Activated CD4-positive, CD25-positive, alpha-beta regulatory T cell treated with anti-CD3 and anti-CD28 coated beads, Interleukin-2, amount 50 U/mL, for 16 hours (primary cell): ENCODE measurements at places on chromosomes 11 and 22.

- DNase-seq = no peak
Measured at GRCh38 chr11:115333949-115334348, 170.3 kb downstream of the CADM1 start.

DNA sequence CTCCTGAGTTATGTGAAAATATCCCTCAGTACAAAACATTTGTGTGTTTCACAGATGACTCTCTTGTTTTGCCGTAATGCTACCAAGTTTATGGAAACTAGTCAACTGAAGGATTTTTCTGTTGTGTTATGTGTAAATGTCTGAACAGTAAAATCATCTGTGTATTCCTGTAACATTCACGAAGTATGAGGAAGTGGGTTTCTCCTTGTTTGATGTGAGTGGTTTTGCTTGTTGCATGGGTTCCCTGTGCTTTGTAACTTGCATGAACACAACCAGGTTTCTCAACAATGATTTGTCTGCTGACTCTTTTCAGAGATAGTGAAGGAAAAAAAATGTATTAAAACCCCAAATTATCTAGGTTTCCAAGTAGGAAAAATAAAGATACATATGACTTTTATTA is 138.1 kb downstream of the PGR start:
- no peak for DNase-seq

DNA sequence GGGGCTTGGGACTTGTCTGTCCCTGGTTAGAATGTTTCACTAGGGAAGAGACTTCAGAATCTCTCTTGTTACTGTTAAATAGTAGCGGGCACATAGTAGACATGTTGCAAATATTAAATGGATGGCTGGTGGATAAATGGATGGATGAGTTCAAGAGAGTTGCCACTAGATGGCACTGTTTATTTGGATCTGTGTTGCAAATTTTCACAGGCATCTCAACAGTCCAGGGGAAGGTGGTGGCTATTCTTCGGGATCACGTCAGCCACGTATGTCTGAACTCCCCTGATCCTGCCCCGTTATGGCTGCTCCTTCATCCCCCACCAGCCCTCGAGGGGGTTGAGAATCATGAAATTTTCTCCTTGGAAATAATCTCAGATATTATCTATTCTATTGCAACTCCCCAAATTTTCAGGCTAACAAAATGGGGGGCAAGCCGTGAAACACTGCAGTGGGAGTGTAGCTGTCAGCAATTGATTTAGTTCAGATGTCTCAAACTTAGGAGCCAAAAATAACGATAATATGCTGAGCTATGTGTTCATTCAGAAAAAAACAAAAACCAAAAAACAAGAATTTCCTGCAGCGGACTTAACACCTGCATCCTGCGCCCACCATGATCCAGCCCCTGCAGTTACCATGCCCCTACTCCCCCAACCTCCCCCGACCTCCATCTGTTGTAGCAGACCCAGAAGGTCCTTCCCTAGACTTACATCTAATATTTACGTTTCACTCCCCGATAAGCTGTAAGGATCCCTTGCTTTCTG is 29.1 kb upstream of the BIRC3 start:
- DNase-seq = peak; percentile 4

GRCh38 chr22:28883917-28884746 is 760 bp downstream of the ZNRF3 start:
- DNase-seq = no peak

- no peak for DNase-seq
Measured at GRCh38 chr22:24583221-24584165, 9.4 kb downstream of the LRRC75B start.

DNA sequence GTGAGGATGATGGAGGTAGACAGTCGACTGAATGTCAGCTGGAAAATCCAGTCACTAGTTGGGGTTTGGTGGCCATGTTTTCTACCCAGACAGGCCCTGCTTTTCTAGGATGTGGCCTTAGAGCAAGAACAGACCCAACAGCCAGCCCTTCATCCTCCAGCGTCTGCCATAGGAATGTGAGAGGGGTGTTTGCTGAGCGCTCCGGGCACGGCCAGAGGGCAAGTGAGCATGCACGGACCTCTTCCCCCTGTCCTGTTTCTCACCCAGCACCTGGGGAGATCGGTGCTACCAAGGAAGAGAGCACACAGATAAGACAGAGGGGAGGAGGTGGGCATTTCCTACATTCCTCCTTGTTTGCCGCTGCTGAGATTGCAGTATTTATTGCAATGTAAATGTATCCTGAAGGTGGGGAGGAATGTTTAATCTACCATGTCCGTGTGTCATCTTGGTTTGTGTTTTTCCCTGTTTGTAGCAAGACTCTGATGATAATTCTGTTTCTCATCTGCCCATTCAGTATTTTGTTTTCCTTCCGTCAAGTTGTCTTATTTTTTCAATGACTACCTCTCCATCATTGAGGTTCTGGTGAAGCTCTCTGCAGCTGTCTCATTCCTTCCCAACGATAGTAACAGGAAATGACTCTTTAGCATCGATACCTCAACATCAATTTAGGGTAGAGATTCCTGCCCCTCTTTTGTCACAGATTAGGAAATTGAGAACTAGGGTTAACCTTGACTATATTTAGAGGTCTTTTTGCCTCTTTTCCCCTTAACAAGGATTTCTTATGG is 4.9 kb upstream of the ATF4 start:
- DNase-seq = no peak

DNA sequence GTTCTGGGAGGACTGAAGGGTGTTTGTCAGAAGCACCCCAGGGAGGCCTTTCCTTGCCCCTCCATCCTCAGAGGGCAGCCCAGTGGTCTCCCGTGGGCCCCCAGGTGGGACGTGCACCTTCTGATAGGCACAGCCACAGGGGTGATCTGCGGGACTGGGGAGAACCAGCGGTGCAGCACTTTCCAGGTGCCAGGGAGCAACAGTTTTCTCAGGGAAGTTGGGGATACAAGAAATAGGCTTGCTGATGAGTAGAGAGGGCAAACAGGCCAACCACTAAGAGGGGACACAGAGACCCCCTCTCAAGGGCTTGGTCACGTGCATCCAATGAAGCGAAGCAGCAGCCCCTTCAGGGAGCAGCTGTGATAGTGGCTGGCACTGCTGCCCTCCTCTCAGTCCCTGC is 107.1 kb upstream of the BID start:
- DNase-seq = no peak

DNA sequence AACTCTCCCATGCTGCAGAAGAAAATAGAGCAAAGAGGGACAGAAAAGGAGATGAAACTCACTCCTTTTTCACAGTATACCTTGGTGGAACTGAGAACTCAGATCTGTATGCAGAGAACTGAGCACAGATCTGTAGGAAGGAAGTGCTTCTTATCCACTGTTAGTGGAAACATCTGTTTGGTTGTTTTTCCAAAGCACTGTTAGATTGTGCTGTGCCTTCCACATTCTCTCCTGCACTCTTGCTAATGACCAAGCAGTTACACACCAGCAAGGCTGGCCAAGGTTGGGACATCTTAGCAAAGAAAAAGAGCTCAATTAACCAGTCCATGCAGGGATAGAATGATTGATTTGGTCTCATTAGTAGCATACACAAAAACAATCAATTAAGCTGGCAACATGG is 20.1 kb upstream of the SIK2 start:
- DNase-seq = no peak

- DNase-seq = no peak
Measured at GRCh38 chr22:42830161-42830560, 26.9 kb downstream of the ARFGAP3 start.

DNA sequence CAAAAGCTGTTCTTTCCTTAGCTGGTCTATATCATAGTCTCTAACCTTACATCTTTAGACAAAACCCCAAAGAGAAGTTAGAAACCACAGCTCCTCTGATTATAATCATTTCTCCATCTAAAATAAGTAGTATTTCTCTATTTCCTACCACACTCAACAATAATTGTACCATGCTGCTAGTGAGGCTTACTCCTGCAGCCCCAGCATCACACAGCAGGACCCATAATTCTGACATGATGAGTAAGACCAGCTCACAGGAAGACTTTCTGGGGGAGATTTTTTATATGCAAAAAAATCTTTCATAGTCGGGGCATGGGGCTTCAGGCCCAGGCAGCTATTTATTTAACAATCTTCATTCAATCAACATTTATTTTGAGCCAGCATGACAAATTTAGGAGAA is 441.6 kb downstream of the DYNC2H1 start:
- DNase-seq = no peak

DNA sequence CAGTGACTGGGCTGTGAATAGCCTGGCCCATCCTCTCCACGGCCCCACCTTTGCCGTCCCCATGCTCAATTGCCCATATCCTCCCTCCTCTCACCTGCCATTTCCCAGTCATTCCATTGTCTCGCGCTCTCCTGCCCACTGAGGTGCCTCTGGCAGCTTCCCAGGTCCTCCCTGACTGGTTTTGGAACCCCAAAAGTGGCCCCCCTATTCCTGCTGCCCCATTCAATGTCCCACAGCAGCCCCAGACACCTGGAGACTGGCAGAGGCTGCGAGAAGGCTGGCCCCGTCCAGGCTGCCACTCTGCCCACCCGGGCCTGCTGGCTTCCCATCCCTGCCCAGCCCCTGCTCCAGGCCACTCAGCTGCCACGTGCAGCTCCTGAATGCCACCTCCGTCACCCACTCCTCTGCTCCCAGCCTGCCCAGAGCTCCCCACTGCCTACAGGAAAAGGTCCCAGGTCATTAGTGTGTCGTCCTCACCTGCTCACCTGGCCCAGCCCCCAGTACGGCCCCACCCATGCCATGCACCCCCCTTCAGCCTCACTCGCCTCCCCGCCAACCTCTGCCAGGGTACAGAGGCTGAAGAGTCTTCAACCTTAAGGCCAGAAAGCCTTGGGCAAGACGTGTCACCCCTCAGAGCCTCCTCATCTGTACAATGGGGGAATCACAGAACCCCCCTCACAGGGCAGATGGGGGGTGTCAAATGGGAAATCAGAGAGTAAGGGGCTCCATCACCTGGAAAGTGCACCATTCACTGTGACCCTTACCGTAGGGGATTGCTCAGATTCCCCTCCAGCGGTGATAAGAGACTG is 37.5 kb downstream of the KCNJ4 start:
- DNase-seq = no peak

GRCh38 chr11:102981324-102981910 is 25.9 kb upstream of the MMP13 start:
- DNase-seq = no peak

DNA sequence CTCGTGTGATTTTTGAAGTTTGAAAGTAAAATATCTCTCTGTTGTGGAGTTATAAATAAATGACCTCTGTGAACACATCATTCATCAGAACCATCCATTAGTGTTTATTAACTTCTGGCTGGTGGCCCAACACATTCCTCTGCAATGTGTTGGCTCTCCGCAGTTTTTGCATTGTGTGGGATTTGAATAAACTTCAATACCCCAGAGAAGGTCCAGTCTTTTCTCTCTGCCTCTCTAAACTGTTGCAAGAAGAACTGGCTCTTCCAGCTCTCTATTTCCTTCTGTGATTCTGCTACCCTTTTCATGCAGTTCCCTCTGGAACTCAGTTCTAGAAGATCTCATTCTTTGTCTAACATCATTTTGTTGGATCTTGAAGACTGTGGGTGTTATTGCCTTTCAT is 125.0 kb upstream of the ARHGAP42 start:
- DNase-seq = no peak

DNA sequence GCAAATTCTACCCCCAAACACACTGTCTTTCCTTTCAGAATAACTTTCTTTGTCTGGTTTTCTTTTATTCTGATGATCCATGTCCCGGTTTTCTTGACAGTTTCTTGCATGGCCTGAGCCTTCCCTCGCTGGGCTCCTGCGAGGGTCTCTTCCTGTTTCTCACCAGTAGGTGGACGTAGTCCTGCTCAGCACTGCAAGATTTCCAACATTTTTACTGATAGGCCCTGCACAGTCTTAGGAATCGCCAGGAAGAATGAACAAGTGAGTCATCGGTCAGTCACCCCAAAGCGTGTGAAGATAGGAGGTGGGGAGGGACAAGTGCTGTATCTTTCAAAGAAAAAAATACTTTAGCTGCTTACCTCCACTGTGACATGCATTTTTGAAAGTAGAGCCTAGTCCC is 16.9 kb upstream of the KIRREL3 start:
- DNase-seq = no peak

DNA sequence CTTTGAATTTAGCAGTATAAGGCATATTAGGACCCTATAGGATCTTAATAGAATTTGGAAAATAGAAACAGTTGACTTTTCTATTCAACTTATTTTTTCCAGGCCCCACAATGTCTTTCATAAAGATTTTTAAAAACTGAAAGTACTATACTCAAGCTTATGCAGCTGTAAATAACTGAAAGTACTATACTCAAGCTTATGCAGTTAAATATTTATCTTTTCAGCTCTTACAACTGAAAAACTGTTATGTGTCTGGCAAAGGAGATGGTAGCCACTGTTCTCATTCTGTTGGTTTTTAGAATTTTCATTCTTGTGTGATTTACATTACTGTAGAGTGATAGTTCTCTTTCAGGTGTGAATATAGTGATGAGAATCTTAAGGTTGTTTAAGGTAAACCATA is 16.5 kb downstream of the HIPK3 start:
- DNase-seq = no peak

DNA sequence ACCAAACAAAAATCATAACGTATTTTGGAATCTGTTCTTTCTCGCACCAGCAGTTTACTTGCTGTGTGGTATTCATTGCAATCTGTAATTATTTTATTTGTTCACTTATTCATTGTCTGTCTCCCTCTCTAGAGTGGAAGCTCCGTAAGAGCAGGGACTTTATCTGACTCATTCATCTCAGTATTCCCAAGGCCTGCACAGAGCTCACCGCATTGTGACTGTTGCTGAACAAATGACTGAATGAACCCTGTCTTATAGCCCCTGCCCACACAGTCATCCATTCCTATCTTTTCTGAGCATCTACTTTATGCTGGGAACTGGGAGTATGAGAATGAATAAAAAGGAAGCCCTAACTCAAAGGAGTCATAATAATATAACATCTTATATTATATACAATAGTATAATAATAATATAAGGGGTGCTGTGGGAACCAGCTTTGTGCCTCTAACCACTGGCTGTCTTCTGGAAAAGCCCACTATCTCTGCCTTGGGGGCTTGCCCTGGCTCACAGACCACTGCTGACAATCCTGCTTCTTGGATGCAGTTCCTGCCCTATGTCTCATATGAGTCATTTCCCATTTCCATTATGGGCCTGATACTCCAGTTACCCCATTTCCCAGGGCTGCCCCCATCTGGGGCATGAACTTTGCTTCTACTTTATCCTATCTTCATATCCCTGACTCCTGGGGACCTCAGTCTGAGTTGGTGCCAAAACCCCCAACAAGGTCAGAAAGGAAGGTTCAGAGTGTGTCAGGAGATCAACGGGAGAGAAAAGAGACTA is 11.0 kb downstream of the XRRA1 start:
- no peak for DNase-seq

DNA sequence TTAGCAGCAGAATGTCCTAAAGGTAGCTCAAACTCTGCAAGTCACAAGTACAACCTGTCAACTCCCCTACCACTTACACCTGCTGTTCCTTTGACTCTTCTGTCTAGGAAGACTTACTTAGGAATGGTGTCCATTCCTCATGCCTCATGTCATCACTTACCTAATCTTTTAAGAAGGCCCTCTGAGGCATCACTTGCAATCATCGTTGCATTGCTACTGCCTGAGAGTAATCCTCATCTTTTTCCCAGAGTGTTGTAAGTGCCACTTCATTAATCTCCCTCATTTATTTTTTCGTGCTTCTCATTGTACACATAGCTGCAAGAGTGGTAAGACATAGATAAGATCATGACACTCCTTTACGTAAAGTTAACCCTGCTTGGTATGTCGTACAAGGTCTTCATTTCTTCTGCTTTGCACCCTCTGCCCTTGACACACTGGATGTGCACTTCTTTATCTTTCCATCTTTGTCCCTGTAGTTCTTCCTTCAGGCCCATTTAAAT is 54.6 kb downstream of the SFI1 start:
- DNase-seq = no peak

GRCh38 chr11:1199751-1200610 is 22.9 kb upstream of the MUC5B start:
- DNase-seq = no peak

GRCh38 chr11:66604155-66604554 is 11.2 kb downstream of the CCS start:
- no peak for DNase-seq
